ENCODE measurements at places on chromosomes 16 and 17. TPM values are rescaled to one million over a fixed set of nuclear protein-coding genes. Genes with fewer than 3 reads are reported as not detected.

RASL10B gene
- 4.1 TPM for total RNA-seq

ZPBP2 gene
- total RNA-seq, result not detected

PYCARD gene
- total RNA-seq, result 8.5 TPM

SEPTIN12 gene
- total RNA-seq, result not detected

SPATA32 gene
- not detected for total RNA-seq

TBC1D3C gene
- not detected for total RNA-seq

KIF19 gene
- total RNA-seq, result 18.6 TPM

CCDC200 gene
- total RNA-seq, result not detected

KRT23 gene
- 9.0 TPM for total RNA-seq

QPRT gene
- 21.7 TPM for total RNA-seq

OMG gene
- total RNA-seq, result 3.0 TPM

ENO3 gene
- 174 TPM for total RNA-seq

CMTM2 gene
- total RNA-seq, result not detected

CD7 gene
- total RNA-seq, result 0.99 TPM

BMERB1 gene
- 73.6 TPM for total RNA-seq

CDC6 gene
- 6.3 TPM for total RNA-seq

LPCAT2 gene
- total RNA-seq, result 32.5 TPM

AGRP gene
- total RNA-seq, result not detected

C16orf92 gene
- not detected for total RNA-seq

CLEC18A gene
- 6.9 TPM for total RNA-seq

GLIS2 gene
- 10.9 TPM for total RNA-seq

DHRS7C gene
- total RNA-seq, result 1.7 TPM

CD300E gene
- not detected for total RNA-seq

KRT39 gene
- 0.44 TPM for total RNA-seq

CES3 gene
- 0.77 TPM for total RNA-seq

CSF3 gene
- total RNA-seq, result not detected

SNTB2 gene
- 60.4 TPM for total RNA-seq

MED9 gene
- total RNA-seq, result 26.4 TPM

SLC47A2 gene
- total RNA-seq, result 0.55 TPM

PERCC1 gene
- total RNA-seq, result 6.9 TPM

NPIPB6 gene
- total RNA-seq, result 11.4 TPM

STH gene
- total RNA-seq, result not detected

UTS2R gene
- 3.2 TPM for total RNA-seq

RTN4RL1 gene
- total RNA-seq, result 18.1 TPM

TMEM235 gene
- total RNA-seq, result 1.8 TPM

CDRT4 gene
- 6.7 TPM for total RNA-seq

MYOCD gene
- 7.9 TPM for total RNA-seq

SLC6A2 gene
- 9.0 TPM for total RNA-seq

ERCC4 gene
- total RNA-seq, result 19.6 TPM

DNAJA3 gene
- total RNA-seq, result 45.1 TPM

DRC3 gene
- 13.9 TPM for total RNA-seq

ROGDI gene
- total RNA-seq, result 52.9 TPM
